Activated CD4-positive, CD25-positive, alpha-beta regulatory T cell treated with anti-CD3 and anti-CD28 coated beads, Interleukin-2, amount 50 U/mL, for 24 hours (primary cell): ENCODE measurements at places on chromosomes 5 and 9.

- no peak for ATAC-seq
Observed at GRCh38 chr5:62077823-62078550, 228.0 kb upstream of the KIF2A start.

- ATAC-seq, result no peak
Observed at GRCh38 chr5:38874948-38875456, 29.2 kb downstream of the OSMR start.

GRCh38 chr5:135025730-135026644, 8.0 kb downstream of the PITX1 start:
- no peak for ATAC-seq

GRCh38 chr5:144166696-144167095, 3.8 kb downstream of the YIPF5 start:
- ATAC-seq, result no peak

DNA sequence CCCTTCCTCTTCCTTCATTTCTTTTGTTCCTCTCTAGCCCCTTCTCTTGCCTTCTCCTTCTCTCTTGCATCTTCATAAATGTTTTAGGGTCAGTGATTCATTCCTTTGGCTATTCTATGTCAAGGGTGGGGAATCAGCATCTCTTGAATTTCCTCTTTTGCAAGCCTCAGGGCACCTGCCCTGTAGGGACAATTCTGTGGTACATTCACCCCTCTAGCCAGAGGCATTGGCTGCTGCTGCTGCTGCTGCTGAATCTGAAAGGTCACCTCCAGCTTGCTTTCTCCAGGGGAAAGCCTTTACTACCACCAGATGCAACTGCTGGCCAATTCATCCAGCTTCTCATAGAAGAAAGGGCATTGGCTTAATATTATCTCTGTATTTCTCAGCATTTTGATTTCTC, 87.3 kb downstream of the INSYN2B start:
- ATAC-seq, result no peak

DNA sequence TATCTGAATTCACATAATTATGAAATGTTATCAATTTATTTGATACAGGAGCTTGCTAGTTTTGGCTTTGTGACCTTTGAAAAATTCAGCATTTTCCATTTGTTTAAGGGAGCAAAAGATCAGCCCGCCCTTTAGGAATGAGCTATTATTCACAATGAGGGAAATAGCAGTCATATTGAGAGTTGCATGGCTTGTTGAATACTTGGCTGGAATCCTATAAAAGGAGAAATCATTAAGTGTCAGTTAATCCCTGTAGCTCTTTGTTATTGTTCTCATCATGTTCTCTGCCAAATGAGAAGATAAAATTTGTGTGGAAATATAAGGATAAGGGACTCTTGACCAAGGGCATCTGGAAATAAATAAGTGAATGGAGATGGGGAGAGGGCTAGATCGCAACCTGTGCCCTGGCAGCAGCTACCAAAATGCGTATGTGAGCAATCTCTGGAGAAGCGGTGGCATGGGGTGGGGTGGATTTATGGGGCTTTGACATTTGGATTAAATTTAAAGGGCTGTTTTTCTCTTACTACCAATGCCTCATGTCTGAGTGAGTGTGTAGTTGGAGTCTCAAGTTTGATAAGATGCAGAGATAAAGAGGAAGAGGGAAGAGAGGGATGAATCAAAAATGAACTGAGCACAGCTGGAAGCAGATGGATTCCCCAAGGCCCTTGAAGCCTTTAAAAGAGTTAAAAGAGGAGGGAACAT, 237.6 kb downstream of the NNT start:
- no peak for ATAC-seq

GRCh38 chr5:106152569-106152968, 1518.2 kb downstream of the EFNA5 start:
- no peak for ATAC-seq

DNA sequence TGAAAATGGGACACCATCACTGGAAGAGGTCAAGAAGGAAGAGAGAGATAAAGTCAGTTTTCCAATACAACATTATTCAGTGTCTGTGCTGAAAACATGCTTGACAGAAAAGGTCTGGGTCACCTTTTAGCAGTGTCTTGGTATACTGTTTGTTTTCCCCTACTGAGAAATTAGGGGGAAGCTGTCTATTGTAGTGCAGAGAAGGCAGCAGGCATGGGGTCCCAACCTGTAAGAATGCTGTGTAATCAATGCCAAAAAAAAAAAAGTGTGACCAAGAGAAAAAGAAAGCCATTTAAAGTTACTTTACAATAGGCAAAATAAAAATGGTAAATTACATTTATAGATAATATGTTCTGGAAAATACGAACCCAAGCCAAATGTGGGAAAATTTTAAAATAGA, 139.3 kb downstream of the RAB3C start:
- ATAC-seq, result no peak

GRCh38 chr5:76527685-76528161, 95.5 kb downstream of the F2RL2 start:
- no peak for ATAC-seq

- ATAC-seq, result no peak
Observed at GRCh38 chr5:107464876-107465275, 205.9 kb downstream of the EFNA5 start.

DNA sequence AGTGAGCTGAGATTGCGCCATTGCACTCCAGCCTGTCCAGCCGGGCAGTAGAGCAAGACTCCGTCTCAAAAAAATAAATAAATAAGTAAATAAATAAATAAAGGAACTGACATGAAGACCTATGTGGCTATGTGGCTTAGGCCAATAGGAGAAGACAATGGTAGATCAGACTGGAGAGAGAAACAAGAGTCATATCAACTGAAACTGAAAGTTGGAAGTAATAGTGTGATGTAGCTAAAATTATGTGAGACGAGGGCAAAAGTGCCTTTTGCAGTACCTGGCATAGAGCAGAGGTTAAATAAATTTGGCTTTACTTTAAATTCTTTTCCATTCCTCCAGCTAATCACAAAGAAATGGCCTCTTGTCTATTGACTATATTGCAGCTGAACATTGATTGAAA, 7.3 kb downstream of the FBP2 start:
- peak; percentile 44 for ATAC-seq

DNA sequence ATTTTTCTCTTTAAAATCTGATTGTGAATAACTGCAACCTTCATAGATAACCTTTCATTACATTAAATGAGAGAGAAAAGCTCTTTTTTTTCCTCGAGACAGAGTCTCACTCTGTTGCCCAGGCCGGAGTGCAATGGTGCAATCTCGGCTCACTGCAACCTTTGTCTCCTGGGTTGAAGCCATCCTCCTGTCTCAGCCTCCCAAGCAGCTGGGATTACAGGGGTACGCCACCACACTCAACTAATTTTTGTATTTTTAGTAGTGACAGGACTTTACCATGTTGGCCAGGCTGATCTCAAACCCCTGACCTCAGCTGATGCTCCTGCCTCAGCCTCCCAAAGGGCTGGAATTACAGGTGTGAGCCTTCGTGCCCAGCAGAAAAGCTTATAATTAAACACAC, 69.9 kb upstream of the ERBIN start:
- no peak for ATAC-seq

DNA sequence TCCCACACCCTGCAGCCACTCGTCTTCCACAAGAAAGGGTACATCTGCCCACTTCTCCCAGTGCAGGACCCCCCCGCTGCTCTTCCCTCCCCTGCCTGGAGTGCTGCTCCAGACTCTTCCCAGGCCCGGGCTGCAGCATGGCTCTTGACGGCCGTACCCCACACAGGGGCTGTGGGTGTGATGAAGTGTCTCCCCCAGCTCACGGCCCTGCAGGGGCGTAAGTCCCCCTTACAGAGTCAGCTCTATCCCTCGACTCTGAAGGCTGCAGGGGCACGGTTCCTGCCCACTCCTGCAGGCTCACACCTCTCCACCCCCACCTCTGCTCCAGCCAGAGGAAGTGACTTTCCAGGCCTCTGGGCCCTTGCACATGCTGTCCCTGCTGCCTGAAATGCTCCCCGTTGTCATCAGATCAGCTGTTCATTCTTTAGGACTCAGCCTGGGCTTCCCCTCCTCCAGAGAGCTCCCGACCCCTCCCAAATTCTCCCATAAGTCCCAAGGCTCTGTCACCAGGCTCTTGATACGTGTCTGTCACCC, 180.6 kb upstream of the IER5L start:
- ATAC-seq, result no peak

DNA sequence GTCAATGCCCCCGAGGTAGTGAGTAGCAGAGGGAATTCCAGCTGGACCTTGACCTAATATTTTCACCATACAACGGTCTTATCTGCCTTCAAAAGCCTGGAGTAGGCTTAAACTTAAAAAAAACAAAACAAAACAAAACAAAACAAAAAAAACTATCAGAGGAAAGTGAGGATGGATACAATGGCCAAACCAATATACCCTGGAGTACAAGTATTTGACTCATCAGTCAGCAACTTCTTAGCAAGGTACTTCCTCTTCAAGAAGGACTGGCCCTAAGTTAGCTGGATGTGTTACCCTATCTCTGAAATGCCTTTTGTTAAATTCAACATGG, 160.6 kb upstream of the GNA14 start:
- ATAC-seq, result no peak

GRCh38 chr9:36905101-36906066, 128.7 kb downstream of the PAX5 start:
- no peak for ATAC-seq

GRCh38 chr5:54113060-54113459, 197.3 kb downstream of the ARL15 start:
- no peak for ATAC-seq

- ATAC-seq, result no peak
Observed at GRCh38 chr5:32776200-32776599, 65.1 kb downstream of the NPR3 start.

DNA sequence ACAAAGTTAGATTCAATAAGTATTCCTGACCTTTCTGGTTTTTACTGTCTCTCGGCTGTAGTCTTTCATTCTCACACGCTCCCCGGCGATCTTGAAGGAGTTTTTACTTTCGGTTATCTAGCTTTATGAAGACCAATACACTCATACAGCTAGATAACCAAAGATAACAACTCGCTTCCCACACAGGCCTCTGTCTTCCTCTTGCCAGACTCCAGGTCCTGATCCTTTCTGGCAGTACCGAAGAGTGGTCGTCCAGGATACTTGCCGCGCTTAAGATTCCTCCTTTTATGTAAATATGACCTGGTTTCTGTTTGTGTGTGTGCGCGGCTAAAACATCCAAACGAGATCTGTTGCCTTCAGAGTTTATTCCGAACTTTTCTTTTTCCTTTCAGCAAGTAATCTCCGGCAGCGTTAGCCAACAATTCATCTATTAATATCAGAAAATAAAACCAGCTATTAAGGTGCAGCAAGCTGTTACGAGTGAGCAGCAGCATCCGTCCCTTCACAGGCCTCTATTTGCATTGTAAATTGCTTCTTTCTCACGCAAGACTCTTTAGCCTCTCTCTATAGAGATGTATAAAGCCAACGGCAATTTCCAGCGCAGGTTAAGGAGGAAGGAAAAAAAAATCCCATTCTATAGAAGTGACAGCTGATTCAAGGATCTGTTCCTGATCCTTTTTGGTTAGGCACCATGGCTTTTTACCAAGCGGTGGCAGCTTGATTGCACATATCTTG, 216.1 kb downstream of the MEF2C start:
- peak; percentile 28 for ATAC-seq

GRCh38 chr5:206927-207536, 10.9 kb downstream of the CCDC127 start:
- no peak for ATAC-seq

- ATAC-seq, result no peak
Observed at GRCh38 chr5:111574311-111574710, 62.0 kb upstream of the STARD4 start.

DNA sequence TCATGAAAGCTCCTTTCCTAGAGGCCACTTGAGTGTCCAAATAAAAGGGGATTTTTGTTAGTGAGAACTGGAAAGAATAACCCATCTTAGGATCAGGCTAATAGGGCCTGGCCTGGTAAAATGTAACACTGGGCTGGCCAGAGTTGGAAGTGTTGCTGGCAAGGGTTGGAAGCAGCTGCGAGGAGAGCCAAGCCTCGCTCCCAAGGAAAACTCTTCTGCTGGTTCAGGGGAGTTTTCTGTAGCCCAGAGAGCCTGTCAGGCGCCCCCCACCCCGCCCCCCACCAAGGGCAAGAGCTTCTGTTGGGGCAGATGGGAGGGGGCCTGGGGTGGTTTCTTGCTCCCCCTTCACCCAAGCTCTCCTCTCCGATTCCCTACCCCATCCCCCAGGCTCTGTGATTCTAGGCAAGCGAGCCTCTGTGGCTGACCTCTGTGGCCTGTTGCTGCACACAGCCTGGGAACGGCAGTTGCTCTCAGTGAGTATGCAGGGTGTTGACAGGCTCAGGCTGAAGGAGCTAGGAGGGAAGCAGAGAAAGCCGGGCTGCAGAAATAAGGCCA, 547.8 kb downstream of the CCDC171 start:
- no peak for ATAC-seq

GRCh38 chr5:14777187-14777586, 94.4 kb downstream of the ANKH start:
- no peak for ATAC-seq

- no peak for ATAC-seq
Observed at GRCh38 chr5:139852696-139853095, 57.1 kb downstream of the PSD2 start.

GRCh38 chr9:86549401-86549811, 195.2 kb upstream of the TUT7 start:
- no peak for ATAC-seq

DNA sequence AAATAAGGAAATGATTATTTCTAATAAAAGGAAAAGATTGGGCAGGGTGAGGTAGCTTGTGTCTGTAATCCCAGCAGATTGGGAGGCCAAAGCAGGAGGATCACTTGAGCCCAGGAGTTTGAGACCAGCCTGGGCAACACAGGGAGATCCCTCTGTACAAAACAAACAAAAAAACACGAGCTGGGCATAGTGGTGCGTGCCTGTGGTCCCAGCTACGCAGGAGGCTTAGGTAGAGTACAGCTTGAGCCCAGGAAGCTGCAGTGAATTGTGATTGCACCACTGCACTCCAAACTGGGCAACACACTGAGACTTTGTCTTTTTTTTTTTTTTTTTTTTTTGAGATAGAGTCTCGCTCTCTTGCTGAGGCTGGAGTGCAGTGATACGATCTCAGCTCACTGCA, 18.8 kb downstream of the GDA start:
- no peak for ATAC-seq
